ENCODE measurements at places on chromosomes 4 and X.

DNA sequence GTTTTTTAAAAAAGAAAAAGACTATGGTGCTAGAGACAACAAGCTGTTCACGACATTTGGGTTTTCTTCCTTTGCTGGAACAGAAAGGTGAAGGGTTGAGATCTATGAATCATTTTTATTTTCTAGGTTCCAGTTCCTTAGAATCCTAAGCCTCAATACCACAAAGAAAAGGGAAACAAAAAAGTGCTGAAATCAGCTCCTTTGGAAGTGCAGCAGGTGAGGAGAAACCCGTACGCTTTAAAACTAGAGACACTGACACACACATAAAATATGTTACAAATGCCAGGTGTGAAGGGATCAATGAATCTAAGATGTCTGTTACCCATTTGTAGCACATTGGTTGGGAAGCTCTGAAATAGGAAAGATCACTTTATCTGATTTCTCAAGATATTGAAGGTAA is 125.2 kb downstream of the AREG start:
- no peak for DNase-seq

DNA sequence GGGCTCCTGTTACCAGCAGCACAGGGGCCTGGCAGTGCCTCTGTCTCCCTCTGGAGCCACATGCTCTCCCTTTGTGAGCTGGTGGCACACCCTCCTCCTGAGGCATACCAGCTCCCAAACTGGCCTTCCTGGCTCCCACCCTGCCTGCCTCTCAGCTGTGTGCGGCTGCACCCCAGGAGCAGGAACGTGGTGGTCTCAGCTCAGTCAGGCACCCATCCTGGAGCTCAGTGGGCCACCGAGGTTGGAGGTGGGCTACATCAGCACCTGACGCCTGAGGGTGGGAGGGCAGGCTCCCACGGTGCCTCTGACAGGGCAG is 85.9 kb upstream of the NKX1-1 start:
- no peak for DNase-seq

DNA sequence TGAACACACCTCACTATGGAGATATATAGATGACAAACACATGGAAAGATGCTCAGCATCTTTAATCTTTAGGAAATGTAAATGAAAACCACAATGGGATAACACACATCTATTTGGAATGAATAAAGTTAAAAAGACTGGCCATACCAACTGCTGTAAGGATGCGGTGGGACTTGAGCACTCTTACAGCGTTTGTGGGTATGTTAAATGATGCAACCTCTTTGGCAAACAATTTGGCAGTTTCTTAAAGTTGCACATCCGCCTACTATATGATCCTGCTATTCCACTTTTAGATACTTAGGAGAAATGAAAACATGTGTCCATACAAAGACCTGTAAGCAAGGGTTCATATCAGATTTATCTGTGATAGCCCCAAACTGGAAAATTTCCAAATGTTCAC is 50.7 kb downstream of the MRPL1 start:
- DNase-seq: no peak

DNA sequence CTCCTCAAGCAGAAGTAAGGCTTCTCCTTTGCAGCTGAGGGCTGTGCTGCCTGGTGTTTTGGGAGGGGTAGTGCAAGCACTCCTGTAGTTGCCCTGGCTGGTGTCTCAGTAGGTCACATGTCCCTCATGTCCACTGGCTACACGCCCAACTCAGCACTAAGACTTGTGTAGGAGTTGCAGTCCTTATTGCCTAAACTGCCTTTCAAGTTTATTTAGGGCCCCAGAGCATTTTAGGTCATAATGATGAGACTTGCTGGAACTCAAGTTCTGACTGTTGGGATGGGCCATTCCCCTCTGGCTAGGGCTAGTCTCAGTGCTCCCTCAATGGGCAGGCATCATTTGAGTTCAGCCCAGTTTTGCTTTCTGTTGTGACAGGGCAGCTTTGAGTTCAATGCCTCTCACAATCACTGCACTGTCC is 44.1 kb downstream of the PPM1K start:
- DNase-seq: no peak

All from cortex of kidney (tissue), 1 donor.